ENCODE measurements at places on chromosomes 5 and 9.

DNA sequence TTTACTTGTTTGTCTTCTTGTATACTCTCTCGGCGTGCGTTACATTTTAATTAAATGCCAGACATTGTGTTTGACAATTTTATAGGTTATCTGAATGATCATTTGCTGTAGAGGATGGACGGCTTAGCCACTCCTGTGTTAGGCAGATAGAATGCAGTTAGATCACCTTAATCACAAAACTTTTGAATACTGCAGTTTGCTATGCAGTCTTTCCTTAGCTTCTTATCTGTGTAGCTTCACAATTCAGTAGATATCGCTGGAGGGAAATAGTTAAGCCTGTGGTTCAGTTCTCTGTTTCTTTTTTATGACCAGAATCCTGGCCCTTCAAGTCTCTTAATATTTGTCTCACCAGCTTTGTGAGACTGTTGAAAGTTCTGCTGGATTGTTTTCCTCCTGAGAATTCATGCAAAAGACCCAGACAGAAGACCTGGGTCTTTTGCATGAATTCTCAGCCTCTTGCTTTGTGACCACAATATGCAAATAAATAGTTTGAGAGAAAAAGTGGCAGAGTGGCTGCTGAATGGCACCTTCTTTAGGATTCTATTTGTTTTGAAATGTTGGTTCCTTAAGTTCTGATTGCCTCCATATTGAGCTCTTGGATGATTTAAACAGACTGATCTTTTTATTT is 40.2 kb downstream of the RASA1 start:
- DNase-seq: no peak

DNA sequence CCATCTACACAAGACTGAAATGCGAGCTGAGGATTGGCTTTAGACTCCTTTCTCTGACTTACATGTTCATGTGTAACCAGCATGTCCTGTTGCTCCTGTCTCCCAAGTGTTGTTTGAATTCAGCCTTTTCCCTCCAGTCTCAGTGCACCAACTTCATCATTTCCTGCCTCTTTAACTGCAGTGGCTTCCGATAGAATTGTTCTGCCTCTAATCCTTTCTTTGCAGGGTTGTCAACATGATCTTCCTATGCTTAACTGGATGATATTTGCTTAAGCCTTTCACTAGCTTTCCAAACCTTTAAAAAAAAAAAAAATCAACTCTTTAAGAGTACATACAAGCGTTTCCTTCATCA is 6.7 kb upstream of the FYB1 start:
- DNase-seq: no peak

DNA sequence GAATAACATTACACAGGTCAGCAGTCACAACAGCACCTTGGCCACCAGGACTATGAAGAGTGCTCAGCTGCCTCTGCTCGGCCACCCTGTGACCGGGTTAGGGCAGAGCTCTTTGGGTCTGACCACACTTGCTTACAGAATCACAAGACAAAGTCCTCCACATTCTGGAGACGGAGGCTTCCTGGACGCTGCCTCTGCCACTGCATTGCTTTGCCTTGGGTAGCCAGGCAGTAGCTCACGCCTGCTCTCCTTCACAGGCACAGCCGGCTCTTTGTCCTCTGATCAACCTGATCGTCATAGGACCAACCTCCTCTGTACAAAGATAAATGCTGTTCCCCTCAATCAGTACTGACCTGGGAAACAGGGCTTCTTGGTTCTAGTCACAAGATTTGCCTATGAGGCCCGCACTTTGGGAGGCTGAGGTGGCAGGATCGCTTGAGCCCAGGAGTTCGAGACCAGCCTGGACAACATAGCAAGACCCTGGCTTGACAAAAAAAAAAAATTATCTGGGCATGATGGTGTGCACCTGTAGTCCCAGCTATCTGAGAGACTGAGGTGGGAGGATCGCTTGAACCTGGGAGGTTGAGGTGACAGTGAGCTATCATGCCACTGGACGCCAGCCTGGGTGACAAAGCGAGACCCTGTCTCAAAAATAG is 128.4 kb upstream of the IER5L start:
- no peak for DNase-seq

DNA sequence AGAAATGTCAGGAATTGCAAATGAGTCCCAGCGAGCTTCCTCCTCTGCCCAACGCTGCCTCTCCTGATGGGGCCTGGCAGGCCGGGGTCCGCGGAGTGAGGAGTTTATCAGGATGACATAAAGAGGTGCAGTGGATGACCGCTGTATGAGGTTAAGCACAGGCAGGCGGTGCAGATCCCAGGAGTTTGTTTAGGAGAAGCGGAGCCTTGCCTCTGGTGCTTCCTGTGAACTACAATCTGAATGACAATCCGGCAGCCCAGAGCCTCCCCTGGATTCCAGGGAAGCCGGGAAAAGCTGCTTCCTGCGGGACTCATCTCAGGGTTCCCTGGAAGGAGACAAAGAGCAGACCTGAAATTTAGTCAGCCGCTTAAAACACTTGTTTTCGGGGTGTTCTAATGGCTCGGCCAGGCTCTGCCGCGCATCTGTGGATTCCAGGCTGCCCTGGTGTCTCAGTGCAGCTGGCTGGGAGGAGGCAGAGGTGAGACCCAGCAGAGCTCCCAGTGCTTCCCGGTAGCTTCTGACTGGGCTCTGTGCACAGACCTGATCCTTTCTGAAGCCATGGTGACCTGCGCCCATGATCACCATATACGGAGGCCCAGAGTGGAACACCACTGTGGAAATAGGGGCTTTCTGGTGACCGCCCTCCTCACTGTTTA is 69.8 kb upstream of the IRX4 start:
- no peak for DNase-seq

DNA sequence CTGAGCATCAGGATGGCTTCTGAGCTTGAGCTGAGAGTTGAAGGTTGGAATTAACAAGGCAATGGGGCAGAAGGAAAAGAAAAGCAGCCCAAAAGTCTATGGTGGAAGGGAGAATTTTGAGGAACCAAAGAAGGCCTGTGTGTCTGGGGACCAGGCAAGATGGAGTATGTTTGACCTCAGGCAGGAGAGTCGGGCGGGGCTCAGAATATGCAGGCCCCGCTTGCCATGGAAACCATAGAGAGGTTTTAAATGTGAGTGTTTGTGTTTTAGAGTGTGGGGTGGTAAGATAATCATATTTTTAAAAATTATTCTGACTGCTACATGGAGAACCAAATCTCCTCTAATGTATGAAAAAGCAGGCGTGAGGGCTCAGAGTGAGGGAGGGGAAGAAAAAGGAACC is 174.0 kb upstream of the PPP2R2B start:
- DNase-seq: no peak

DNA sequence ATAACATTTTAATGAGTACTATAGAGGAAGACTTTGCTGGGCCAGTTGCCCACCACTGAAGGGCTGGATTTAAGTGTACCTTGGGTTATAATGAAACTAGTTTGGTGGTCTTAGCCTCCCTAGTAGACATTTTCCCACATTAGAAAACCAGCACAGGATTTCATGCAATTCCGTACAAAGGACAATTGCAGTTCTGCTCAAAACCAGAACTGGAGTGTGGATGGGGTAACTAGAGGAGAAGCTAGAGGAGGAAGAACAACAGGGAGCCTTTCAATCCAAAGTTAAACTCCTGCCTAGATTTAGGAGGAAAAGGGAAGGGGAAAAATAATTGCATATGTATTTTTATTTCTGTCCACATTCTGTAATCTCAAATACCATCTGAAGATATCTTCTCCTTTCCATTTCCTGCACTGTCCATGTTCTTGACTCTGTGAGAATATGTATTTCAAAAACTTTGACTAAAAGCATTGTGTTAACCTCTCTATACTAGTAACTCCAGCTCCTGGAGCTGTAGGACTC is 97.5 kb upstream of the SSBP2 start:
- no peak for DNase-seq

DNA sequence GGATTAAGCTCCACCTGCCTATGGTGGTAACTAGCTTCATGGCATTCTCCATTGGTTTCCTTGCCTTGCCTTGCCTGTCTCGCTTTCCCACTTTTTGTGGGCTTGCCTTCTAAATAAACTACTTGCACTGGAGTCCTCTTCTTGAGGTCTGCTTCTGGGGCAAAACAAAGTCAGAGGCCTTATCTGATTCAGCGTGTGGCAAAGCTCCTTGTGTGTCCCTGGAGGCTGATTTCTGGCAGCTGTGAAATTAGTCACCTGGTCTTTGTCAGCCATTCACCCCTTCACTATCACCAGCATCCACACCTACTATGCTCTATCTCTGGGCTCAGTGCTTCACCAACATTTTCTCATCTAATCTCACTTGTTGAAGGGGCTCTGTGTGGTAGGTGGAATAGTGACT is 176.2 kb downstream of the SEC61B start:
- no peak for DNase-seq

- no peak for DNase-seq
Measured at GRCh38 chr5:44267909-44268308, 121.3 kb downstream of the FGF10 start.

- DNase-seq: no peak
Measured at GRCh38 chr9:134477342-134477925, 151.2 kb downstream of the RXRA start.

DNA sequence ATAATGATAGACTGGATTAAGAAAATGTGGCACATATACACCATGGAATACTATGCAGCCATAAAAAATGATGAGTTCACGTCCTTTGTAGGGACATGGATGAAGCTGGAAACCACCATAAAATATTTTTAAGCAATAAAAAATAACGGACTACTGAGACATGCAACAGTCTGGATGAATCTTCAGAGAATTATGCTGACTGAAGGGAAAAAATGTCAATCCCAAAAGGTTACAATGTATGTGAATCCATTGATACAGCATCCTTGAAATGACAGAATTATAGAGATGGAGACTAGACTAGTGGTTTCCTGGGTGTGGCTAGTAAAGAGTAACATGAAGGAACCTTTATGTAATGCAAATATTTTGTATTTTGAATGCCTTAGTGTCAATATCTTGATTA is 1808.6 kb upstream of the NUDT12 start:
- DNase-seq: no peak

GRCh38 chr9:98219794-98220370 is 27.4 kb upstream of the CORO2A start:
- DNase-seq: no peak

DNA sequence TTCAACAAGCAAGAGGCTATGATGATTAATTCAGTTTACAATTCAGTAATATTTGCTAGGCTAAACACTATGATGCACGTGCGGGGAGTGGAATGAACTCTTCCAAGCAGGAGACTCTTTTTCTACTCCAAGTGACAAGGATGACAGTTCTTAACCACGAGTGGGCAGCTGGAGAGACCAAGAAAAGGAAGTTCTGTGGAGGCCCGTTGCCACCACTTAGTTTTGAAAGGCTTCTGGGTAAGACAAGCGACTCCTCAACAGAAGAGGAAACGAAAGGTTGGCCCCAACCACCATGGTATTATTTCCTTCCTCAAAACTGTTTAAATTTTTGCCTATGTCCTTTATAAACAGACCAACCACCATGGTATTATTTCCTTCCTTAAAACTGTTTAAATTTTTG is 2.8 kb downstream of the DCAF12 start:
- DNase-seq: no peak

GRCh38 chr9:90916147-90916734 is 114.6 kb downstream of the SYK start:
- DNase-seq: no peak

DNA sequence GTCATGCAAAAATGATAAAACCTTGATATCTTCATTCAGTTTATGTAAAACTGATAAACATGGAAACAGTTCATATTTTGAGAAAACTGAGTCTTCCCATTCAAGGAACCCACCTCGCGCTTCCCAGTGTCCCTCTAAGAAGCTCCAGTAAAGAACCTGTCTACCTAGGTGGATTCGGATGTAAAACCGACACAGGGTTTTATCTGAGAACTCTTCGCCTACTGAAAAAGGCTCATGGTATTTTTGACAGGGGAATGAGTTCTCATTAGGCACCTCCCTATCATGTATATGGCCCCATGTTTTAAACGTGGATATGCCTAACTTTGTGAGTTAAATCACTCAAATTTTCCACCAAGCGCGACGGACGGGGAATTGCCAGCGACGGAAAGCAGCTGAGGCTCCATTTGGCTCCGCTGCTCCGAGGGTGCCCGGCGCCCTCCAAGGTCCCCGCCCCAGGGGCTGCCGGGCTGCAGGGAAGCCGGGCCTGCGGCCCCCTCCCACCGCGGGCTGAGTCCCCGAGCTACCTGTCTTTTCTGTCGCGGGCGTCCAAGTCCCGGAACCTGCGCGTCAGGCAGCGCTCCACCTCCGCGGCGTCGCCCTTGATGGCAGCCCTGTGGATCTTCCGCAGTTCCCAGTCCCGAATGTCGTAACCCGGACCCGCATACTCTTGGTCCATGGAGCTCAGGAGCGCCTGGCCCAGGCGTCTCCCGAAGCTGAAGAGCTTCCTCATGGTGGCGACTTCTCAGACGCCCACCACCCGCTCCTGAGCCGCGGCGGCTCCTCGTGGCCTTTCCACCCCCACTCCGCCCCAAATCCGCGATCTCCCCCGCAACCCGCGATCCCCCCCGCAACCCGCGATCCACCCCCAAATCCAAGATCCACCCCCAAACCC is 594 bp downstream of the ANKRD18A start:
- no peak for DNase-seq

- DNase-seq: no peak
Measured at GRCh38 chr9:105138306-105138801, 106.1 kb upstream of the SLC44A1 start.

DNA sequence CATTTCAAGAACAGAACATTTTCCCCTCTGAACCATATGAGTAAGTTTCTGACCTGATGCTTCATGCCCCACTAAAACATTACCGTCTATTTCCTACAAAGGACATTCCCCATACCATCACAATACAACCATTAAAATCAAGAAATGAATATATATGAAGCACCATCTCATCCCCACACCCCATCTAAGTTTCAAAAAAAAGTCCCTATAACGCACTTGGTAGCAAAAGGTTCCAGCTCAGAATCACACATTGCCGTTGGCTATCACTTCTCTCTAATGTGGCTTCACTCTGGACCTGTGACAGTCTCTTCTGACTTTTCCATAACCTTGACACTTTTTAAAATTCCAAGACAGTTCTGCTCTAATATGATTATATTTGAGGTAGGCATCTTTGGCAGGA is 5.9 kb downstream of the EMB start:
- DNase-seq: no peak

GRCh38 chr5:135013947-135014570 is 20.0 kb downstream of the PITX1 start:
- no peak for DNase-seq

DNA sequence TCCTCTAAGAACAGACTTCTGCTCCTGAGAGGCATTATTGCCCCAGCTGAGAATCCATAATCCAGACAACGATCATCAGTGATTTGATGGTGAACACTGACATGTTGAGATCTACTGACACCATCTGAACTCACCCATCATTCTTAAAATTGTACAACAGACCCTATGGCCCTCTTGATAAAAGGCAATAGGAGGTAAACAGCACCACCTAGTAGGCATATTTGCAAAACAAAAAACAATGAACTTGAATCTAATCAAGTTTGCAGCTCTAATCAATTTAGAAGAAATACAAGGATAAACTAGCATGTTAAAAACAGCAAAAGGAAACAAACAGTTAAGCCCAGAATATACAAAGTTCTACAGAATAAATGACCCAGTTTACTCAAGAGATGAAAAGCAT is 89.6 kb downstream of the SFXN1 start:
- DNase-seq: no peak

- DNase-seq: no peak
Measured at GRCh38 chr9:99109522-99109921, 4.6 kb downstream of the TGFBR1 start.

All from stimulated activated CD8-positive, alpha-beta memory T cell treated with anti-CD3 and anti-CD28 coated beads, Interleukin-7, amount 100 ng/mL, for 1 hour (primary cell).